HFFc6 (cell line): ENCODE measurements at places on chromosomes 1 and 21. TPM values are rescaled to one million over a fixed set of nuclear protein-coding genes. Genes with fewer than 3 reads are reported as not detected.

HSD11B1 gene
- total RNA-seq = not detected in 3 replicates

DNA sequence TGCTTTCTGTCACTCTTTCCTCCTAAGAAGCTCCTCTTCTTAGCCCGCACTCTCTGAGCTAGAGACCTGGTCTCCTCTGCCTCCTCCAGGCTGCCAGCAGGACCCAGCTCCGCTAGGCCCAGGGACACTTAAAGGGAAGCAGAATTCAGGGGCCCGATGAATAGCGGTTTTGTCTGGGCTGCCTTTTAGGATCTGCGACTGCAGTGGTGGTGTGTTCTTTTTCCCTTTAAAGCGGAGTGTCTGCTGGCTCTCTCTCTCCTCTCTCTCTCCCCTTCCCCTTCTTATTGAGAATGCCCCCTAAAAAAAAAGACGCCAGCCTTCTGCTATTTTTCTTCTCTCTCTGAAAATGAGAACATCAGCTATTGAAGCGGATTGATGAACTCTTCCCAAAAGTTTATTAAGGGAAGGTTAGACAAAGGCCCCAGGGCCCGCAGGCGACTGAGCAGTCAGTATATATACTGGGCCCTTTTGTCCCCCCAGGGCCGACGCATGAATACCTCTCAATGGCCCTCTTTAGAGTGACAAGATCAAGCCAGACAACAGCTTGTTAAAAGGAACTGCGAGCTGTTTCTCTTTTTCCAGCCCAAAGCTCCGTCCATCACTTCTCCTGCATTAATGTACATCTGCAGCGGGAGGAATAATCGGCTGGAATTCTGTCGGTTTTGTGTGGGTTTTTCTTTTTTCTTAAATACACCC, 27.0 kb downstream of the PAX7 start:
- no peak for DNase-seq

DNA sequence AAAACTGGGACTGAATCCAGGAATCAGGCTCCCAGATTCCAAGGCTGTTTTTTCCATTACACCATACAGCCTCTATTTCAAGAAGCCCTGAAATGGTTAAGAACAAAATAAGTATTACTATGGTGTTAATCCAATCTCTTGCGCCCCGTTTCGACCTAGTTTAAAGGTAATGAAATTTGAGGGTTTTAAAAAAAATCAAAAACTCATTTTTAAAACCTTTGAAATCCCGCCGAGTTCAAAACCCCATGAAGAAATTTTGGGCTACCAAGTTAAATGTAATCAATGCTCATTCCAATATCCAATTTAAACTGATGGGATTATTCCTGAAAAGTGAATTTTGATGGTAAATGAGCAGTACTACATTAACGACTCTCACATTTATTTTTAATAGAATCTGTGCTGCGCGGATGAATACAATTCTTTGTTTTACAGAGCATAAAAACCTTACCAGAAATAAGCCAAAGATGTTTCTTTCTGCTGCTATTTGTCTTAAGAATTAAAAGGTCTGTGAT, 767 bp upstream of the EGLN1 start:
- no peak for DNase-seq

DNA sequence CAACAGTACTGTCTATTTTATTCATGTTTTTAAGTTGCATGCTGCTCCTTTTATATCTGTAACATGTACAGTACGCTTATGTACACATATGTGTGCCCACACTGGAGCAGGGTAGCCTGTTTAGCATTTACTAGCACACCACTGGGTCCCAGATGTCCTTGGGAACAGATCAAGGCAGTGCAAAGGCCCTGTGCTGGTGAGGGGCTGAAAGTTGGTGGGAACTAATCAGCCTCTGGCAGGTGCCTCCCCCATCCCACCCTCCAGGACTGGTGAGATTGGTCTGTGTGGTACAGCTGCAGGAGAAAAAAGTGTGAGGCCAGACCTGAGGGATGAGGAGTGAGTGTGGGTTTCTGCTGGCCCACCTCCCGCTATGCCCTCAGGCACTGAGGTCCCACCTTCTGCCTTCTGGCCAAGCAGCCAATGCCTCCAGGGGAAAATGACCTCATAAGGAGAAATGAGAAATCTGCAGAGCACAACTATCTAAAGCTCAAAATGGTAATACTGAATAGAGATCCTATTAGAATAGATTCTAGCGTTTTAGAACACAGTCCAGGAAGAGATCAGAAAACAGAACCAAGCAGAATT, 58.9 kb downstream of the POFUT2 start:
- DNase-seq = no peak

UBQLN4 gene
- total RNA-seq = 28.8 to 33.0 TPM (median 29.3 TPM) in 3 replicates

DNA sequence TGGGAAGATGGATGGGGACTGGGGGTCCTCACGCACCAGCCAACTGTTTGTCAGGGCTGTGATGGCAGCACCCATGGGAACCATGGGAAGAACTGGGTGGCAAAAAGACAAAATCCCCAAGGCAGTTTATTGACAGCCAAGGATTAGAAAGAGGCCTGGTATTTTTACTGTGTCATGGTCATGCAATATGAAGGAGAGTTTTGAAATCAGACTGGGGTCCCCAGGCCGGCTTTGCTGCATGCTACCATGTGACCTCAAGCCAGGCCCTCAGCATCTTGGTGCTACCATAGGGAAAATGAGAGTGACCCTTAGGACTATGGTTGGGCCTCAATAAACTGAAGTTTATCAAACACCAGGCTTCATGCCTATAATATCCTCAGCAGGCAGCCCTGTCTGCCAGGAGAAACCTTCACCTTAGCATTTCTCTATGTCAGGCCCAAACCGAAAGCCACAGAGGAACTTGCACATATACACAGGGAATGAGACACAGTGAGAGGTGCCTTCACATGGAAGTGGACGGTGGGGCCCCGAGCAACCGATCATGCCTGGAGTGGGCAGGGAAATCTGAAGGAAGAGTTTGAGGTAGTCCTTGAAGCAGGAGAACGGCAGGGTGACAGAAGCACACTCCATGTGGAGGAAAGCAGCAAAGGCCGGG, 203.2 kb downstream of the HIVEP3 start:
- no peak for DNase-seq

PDZK1 gene
- 0.80 to 1.5 TPM (median 0.94 TPM) in 3 replicates for total RNA-seq

GRCh38 chr1:42414551-42415496, 34.2 kb downstream of the RIMKLA start:
- no peak for DNase-seq

DNA sequence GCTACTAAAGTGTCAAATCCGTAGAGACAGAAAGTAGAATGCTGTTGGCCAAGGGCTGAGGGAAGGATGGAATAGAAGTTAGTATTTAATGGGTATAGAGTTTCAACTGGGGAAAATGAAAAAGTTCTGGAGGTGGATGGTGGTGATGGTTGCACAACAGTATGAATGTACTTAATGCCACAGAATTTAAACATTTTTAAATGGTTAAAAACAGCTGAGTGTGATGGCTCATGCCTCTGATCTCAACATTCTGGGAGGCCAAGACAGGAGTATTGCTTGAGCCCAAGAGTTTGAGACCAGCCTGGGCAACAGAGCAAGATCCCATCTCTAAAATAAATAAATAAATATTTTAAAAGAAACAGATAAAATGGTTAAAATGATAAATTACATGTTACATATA, 44.5 kb downstream of the PIK3R3 start:
- no peak for DNase-seq

TBX19 gene
- total RNA-seq = 0.34 to 0.55 TPM (median 0.41 TPM) in 3 replicates

GRCh38 chr1:32180186-32181060, 948 bp downstream of the TXLNA start:
- peak; percentile 47 for DNase-seq
